Small intestine (tissue), 16 donors: ENCODE measurements at places on chromosomes 13 and 19.
A peak's percentile ranks its signal among the peaks of the same experiment; 100 is the strongest.

- H3K36me3 ChIP-seq, result peaks cover 36% of the 10 kb centered on the region
- peaks cover 32% of the 10 kb centered on the region for H3K4me1 ChIP-seq
- peak overlapping the region; percentile 79 for H3K27ac ChIP-seq
- H3K27me3 ChIP-seq, result no peaks in the 10 kb centered on the region
- peak overlapping the region; percentile 88 for H3K4me3 ChIP-seq
Measured at GRCh38 chr19:42254089-42254849, 659 bp downstream of the ERF start.

GRCh38 chr13:105247830-105248229 is 1287.6 kb downstream of the EFNB2 start:
- no peaks in the 10 kb centered on the region for H3K36me3 ChIP-seq
- H3K27ac ChIP-seq, result no peak overlapping the region
- no peaks in the 10 kb centered on the region for H3K27me3 ChIP-seq
- no peak for DNase-seq
- no peaks in the 10 kb centered on the region for H3K4me1 ChIP-seq
- no peak overlapping the region for H3K4me3 ChIP-seq

GRCh38 chr19:15640294-15640903 is at the start of gene CYP4F3:
TSS of gene CYP4F3 (plus strand) at chr19:15640897. CDS start at chr19:15641416, 519 bp downstream.
- peaks cover 2% of the 10 kb centered on the region for H3K4me1 ChIP-seq
- H3K27me3 ChIP-seq, result no peaks in the 10 kb centered on the region
- peak within 1 kb of the TSS; percentile 91 for H3K27ac ChIP-seq
- no peaks in the 10 kb centered on the region for H3K36me3 ChIP-seq
- no peak within 1 kb of the TSS for H3K4me3 ChIP-seq

DNA sequence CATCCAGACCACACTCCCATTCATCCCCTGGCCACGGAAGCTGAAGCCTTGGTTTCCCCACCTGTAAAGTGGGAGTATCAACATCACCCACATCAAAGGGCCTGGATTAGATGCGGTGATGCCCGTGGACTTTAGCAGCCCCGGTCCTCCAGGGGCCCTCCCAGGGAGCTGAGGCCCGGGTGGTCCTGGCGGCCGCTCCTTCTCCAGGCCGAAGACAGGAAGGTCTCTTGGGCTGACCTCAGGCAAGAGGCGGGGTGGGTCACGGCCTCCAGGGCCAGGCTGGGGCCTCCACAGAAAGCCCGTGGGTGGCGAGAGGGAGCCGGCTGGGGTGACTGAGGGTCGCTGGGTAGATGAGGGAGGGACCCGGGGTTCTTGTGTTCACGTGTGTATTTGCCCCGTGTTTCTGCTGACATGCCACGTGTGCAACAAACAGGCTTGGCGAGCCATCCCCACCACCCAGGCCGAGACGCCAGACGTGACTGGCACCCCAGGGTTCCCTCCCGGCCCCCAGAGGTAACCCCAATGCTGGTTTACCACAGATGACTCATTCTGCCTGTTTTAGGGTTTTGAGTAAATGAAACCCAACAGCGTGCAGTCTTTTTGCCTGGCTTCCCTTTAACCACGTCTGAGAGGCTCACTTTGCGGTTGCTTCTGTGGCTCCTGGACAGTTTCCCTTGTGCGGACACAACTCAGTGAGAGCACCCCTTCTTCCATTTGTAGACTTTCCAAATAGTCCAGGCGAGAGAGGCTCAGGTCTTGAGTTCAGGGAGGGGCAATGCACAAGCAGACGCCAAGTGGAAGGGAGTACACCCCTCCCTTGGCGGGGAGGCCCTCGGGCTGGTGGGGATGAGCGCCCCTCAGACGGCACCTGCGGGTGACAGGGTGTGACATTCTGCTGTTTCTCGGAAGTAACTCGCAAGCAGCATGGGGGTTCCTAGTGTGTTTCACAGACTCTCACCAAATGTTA is 42.9 kb downstream of the C13orf46 start:
- no peak for DNase-seq
- H3K4me3 ChIP-seq, result no peak overlapping the region
- no peaks in the 10 kb centered on the region for H3K4me1 ChIP-seq
- no peaks in the 10 kb centered on the region for H3K36me3 ChIP-seq
- H3K27me3 ChIP-seq, result no peaks in the 10 kb centered on the region
- no peak overlapping the region for H3K27ac ChIP-seq

DNA sequence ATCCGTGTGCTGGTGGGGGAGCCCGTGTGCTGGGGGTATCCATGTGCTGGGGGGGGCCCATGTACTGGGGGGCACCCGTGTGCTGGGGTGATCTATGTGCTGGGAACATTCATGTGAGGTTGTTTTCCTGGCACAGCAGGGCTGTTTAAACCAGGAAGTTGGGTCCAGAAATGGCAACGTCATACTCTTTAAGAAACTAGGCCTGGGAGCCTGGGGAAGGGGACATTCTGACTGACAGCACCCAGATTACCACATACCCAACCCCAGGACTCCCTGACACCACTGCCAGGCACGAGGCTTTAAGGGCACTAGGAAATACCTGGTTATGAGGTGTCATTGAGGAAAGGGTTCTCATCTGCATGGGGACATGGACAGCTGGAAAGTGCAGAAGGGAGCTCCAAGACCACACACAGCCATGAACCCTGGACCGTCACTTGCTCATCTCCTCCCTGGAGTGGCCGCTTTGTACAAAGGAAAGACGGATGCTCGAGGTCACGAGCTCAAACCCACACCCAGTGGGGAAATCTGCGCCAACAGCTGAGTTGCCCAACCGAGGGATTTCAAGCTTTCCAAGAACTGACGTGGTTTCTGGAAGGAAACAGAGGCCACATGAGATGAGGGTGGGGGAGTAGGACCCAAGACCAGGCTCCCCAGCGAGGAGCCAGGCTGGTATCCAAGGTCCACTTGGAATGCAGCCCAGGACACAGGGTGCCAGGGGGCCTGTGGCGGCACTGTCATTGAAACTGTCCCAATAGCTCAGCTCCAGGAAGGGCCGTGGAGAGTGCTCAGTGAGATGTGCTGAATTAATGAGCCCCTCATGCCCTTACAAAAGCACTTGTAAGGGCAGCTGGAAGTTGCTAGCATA is 40.9 kb downstream of the RAB20 start:
- DNase-seq, result peak; percentile 96
- peak overlapping the region; percentile 77 for H3K27ac ChIP-seq
- H3K4me3 ChIP-seq, result no peak overlapping the region
- H3K4me1 ChIP-seq, result peaks cover 66% of the 10 kb centered on the region

GRCh38 chr19:280541-281009 is 10.6 kb downstream of the PLPP2 start:
- H3K36me3 ChIP-seq, result no peaks in the 10 kb centered on the region
- DNase-seq, result no peak
- no peak overlapping the region for H3K4me3 ChIP-seq
- H3K4me1 ChIP-seq, result no peaks in the 10 kb centered on the region
- no peak overlapping the region for H3K27ac ChIP-seq

DNA sequence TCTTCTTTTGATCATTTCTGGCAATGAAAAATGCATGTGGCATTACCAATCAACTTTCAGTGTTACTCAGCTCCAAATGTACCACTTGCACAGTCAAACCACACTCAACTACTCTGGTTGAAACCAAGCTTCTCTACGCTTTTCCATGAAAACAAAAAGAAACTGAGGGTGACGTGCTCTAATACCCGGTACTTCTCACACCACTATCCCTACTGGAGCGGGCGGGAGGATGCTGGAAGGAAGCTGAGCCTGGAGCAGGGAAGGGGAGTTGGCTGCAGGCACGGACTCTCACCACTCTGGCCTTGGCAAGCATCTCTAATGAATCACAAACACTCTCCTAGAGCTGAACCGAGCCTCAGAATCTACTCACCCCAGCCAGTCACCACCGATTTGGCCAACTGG is 48.2 kb downstream of the STK24 start:
- H3K4me3 ChIP-seq, result no peak overlapping the region
- no peak for DNase-seq
- no peak overlapping the region for H3K27ac ChIP-seq
- no peaks in the 10 kb centered on the region for H3K36me3 ChIP-seq
